ENCODE measurements at places on chromosomes 5 and 9.

- no peak for DNase-seq
Observed at GRCh38 chr9:99713838-99714306, 107.8 kb upstream of the NR4A3 start.

DNA sequence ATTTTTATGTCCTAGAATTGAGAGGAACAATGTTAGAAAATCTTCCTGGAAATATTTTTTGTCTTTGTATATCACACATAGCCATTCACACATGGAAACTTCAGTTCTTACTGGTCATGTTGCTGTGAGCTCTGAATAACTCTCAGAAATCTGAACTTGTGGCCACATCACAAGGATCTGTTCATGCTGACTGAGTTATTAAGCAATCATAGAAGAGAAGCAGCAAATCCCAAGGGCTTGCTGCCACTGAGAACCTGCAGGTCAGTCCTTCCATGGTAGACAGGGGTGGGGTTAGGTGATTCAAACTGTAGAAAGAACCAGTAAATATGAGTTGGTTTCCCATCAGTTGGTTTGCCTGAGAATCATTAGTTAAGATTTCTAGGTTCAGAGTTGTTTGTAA is 27.6 kb downstream of the SGCD start:
- DNase-seq: no peak

DNA sequence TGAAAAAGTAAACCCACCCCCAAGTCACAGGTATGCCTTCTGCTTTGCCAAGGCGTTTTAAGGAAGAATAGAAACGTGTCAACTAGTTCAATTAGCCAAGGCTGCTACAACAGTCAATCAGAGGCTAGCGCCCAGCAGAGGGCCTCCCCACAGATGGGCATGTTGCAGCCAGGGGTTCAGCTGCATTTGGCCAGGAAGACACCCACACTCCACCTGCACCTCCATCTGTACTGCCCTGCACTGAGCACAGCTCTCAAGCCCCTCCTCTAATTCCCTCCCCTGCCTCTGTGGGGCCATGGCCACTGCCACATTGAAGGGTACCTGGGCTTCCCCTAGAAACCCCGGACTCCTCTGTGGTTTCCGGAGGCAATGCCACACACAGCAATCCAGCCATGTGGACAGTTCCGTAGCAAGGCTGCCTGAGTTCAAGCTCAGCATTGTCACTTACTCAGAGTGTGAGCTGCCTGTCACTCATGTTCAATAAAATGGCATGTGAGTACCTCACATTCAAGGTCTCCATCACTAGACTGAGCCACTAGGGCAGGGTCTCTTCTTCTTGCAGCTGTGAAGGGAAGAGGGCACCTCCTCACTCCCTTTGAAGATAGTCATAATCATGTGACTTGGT is 248.4 kb downstream of the IRX2 start:
- DNase-seq: no peak

- DNase-seq: no peak
Observed at GRCh38 chr9:134293611-134294152, 32.6 kb upstream of the RXRA start.

DNA sequence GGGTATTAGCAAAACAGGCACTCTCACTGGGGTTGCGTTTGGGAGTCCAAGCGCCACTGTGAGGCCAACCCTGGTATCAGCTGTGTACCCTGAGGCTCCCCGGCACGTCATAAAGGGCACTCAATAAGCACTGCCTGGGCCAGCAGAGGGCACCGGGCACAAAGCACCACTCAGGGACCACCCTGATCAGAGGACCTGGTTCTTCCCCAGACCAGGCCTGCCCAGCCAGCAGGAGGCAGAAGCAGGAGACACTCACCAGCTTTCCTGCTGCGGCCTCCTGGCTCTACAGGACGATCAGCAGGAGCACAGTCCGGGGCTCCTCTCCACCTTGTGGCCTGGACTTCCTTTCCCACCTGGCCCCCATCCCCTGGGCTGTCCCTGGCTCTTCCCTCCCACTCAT is 12.6 kb downstream of the MGAT1 start:
- DNase-seq: no peak

- no peak for DNase-seq
Observed at GRCh38 chr9:136255166-136255538, 9.5 kb upstream of the QSOX2 start.

- no peak for DNase-seq
Observed at GRCh38 chr5:15897656-15898055, 281.9 kb downstream of the MARCHF11 start.

DNA sequence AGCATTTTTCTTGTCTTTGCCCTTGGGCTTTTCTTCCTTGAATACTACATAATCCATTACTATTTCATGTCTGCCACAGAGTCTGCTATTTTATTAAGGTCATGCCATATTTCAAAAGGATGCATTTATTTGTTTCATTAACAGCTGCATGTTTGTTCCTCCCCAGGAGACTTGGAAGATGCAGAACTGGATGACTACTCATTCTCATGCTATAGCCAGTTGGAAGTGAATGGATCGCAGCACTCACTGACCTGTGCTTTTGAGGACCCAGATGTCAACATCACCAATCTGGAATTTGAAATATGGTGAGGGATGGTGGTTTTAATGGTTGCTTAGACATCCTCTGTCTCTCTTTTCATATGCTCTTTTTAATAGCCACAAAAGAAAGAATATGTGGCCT is 4.0 kb downstream of the IL7R start:
- DNase-seq: no peak

DNA sequence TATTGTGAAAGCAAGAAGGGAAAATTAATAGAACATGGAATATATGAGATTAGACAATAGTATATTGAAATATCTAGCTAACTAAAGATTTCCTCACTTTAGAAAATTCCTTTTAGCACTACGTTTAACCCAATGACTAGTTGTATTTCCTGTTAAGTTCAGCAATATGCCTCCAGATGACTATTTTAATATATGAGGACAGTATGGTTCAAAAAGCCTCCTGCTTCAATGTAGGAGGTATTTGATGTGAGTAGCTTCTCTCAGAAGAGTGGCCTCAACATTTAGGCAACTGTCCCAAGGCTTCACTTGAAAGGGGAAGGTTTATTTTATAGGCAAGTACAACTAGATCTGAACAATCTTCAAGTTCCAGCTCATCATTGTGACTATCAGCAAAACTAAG is 2.0 kb upstream of the MEF2C start:
- DNase-seq: no peak

GRCh38 chr5:123496892-123497291 is 15.1 kb upstream of the CSNK1G3 start:
- no peak for DNase-seq

DNA sequence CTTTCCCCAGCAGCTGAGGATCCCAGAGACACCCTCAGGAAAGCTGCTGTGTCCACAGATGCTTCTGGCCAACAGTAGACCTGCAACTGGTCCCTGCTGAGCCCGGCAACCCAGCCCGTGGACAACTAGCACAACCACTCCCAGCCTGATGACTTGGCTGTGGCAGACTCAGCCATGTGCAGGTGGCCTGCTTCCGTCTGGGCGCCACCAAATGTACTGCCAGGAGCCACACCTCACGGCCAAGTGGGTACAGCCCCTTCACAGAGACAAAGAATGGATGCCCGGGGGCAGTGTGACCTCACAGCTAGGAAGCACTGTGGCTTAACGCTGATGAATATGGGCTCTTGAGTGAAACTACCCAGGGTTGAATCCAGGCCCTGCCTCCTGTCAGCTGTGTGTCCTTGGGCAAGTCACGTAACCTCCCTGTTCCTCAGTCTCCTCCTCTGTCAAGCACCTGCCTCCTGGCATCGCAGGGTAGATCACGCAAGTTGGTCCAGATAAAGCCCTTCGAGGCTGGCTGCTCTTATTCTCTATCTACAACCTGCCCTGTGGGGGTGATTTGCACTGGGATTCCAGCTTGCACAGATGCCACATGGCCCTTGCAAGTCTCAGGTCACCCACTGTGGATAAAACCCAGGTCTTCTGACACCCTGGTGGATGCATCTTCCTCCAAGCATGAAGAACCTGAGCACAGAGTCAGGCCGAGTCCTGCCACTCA is 225.0 kb downstream of the PBX3 start:
- DNase-seq: no peak

DNA sequence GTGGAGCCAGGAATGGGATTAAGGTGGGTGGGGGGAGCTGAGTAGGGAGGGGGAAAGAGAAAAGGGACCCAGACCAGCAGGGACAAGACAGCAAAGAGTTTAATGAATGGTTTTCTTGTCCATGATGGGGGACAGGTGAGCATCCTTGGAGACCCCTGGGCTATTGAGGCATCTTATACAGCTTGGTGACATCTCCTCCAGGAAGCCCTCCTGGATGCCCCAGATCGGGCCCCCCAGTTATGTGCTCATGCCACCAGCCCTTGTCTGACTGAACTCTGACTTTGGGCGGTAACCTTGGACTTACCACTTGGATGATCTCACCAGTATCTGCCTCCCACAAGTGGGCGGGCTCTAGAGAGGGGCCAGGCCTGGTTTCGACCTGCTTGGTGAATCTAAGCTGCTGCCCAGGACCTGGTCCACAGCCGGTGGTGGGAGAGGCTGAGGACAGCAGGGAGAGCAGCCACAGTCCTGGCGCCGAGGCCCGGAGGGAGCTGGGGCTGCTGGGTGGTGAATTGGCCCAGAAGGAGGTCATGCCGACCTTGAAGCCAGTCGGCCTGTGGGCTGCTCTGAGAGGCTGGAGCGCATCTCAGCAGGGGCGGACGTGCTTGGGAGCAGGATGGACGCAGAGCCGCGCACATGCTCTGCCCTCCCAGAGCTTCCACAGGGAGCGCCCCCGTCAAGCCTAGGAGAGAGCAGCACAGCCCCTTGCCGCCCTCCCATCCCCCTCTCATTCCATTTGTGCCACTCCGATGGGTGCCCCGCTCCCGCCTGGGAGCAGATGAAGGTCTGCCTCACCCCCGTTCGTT is 36.2 kb downstream of the UNC5A start:
- no peak for DNase-seq

- no peak for DNase-seq
Observed at GRCh38 chr5:84275609-84276008, 109.1 kb downstream of the EDIL3 start.

- no peak for DNase-seq
Observed at GRCh38 chr9:132743931-132744479, 73.7 kb downstream of the GTF3C4 start.

GRCh38 chr9:114785866-114786650 is 19.8 kb downstream of the TNFSF15 start:
- no peak for DNase-seq

DNA sequence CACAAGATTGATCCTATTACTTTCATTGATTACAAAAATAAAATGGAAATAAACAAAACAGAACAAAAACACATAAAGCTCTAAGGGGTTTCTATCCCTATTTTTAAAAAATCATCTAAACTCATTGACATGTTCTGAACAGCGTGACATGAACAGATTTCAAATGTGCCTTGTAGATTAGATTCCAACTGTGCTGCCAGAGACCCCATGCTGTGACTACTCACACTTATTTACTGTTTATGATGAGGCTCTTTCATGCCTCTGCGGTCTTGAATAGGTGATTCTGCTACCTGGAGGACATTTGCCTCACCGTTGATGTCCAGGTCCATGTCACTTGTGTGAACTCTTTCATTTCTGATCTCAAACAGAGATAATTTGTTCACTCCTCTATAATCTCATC is 990.2 kb downstream of the CDH12 start:
- DNase-seq: no peak

GRCh38 chr5:178090856-178091255 is 22.5 kb upstream of the N4BP3 start:
- DNase-seq: no peak

- no peak for DNase-seq
Observed at GRCh38 chr9:71816916-71817451, 48.7 kb upstream of the CEMIP2 start.

- DNase-seq: no peak
Observed at GRCh38 chr5:97425511-97425910, 242.5 kb upstream of the RIOK2 start.

DNA sequence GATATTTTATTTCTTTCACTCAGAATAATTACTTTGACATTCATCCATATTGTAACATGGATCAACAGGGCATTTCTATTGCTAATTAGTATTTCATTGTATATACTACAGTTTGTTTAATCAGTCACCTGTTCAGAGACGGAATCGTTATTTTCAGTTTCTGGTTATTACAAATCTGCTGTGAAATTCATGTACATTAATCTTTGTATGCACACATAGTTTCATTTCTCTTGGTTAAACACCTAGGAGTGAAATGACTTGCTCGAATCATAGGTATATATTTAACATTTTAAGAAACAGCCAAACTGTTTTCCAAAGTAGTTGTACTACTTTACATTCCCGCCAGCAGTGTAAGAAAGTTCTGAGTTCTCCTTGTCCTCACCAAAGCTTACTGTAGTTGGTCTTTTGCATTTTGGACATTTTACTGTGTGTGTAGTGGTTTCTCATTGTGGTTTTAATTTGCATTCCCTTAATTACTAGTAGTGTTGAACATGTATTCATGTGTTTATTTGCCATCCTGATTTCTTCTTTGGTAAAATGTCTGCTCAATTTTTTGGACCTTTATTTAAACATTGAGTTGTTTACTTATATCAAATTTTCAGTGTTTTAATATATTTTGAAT is 198.2 kb downstream of the SAXO1 start:
- no peak for DNase-seq

GRCh38 chr9:78030553-78031443 is 813 bp downstream of the GNAQ start:
- peak; percentile 52 for DNase-seq

DNA sequence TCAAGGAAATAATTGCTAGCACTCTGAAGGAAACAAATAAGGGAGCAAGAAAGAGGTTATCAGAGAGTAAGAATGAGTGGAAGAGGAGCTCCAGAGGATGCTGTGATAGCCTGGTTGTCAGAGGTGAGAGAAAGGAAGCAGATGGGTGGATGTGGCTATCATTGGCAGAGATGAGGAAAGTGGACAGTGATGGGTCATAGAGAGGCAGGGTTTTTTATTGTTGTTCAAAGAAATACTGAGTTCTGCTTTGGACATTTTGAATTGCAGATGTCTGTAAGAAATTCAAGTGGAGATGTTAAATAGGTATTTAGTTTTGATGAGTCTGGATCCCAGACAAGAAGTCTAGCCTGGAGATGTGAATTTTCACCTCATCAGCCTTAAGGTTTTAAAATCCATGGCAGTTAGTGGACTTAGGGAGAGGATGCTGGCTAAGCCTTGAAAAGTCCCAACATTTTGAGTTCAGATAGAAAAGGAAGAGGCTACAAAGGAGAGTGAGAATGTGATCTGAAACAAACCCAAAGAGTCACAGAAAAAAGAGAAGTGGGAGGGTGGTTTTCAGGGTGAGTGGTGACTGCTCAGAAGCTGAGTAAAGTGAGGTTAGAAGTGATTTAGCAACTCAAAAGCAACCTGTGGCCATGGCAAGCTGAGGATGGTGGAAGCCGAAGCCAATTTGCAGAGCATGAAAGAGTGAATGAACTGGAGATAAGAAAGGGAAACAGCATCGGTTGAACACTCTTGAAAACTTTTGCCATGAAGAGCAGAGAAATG is 50.4 kb downstream of the PPIC start:
- no peak for DNase-seq

Data from stimulated activated CD4-positive, alpha-beta T cell treated with anti-CD3 and anti-CD28 coated beads, Interleukin-1b, Interleukin-23, amount 100 ng/mL, for 4 hours (primary cell).